DND-41 (cell line): ENCODE measurements at places on chromosomes 11 and 22.
A peak's percentile ranks its signal among the peaks of the same experiment; 100 is the strongest.

- H3K4me1 ChIP-seq = no peaks in the 10 kb centered on the region
- no peaks in the 10 kb centered on the region for H3K36me3 ChIP-seq
- no peak overlapping the region for H3K27ac ChIP-seq
- H3K27me3 ChIP-seq = no peaks in the 10 kb centered on the region
Observed at GRCh38 chr11:71538666-71538990, 803 bp downstream of the KRTAP5-8 start.

- H3K36me3 ChIP-seq = peaks cover 48% of the 10 kb centered on the region
- H3K4me3 ChIP-seq = peak overlapping the region; percentile 91
- H3K4me1 ChIP-seq = peaks cover 46% of the 10 kb centered on the region
- peak; percentile 14 for DNase-seq
Observed at GRCh38 chr11:63840356-63841060, 1.6 kb downstream of the MARK2 start.

GRCh38 chr11:124778281-124778680, 16.2 kb upstream of the ESAM start:
- DNase-seq = no peak
- no peaks in the 10 kb centered on the region; the same call in 1 of the 2 replicates for H3K36me3 ChIP-seq
- H3K27ac ChIP-seq = no peak overlapping the region
- no peak overlapping the region for H3K4me3 ChIP-seq
- H3K4me1 ChIP-seq = no peaks in the 10 kb centered on the region

DNA sequence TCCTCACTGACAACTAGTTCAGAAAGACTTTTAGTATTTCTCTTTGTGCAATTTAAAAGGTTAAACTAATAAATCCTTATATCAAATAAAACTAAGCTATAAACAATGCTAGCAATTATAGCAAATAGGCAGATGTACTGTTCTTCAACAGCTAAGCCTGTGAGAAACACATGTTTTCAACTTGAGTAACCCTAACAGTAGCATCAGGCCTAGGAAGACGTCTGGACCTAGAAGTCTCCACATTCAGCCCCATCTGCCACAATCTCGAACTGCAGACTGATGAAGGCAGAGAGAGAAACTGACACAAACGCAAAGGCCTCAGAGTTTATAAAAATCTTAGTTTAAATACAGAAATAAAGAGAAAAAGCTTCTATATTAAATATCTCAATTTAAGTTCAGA, 2.5 kb downstream of the ST13 start:
- peaks cover 42% of the 10 kb centered on the region for H3K36me3 ChIP-seq
- peaks cover 60% of the 10 kb centered on the region for H3K4me1 ChIP-seq
- no peak for DNase-seq
- H3K27ac ChIP-seq = no peak overlapping the region; the same call in 1 of the 2 replicates
- H3K4me3 ChIP-seq = peak overlapping the region; percentile 91; the same call in 1 of the 2 replicates
- H3K27me3 ChIP-seq = no peaks in the 10 kb centered on the region

- H3K4me1 ChIP-seq = no peaks in the 10 kb centered on the region
- no peak for DNase-seq
- no peak overlapping the region for H3K4me3 ChIP-seq
- H3K27ac ChIP-seq = no peak overlapping the region
Observed at GRCh38 chr11:36022882-36023281, 79.0 kb downstream of the LDLRAD3 start.

DNA sequence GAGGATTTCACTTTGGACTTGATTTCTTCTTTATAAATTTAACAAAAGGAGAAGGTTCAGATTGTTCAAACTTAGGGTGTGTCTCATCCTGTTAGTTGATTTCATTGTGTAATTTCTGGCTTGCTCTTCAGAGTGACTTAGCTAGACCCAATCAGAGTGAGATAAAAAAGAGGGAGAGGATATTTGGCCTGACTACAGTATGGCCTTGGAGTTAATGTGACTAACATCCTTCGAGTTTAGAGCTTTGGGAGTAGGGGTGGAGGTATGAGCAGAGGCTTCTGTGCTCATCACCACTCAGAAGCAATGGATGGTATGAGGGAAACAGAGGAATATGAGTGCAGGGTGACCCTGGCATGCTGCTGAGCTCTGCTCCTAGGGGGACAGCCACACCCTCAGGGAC, 114.2 kb downstream of the ME3 start:
- no peak for DNase-seq
- no peaks in the 10 kb centered on the region for H3K4me1 ChIP-seq
- no peak overlapping the region for H3K4me3 ChIP-seq
- H3K27me3 ChIP-seq = no peaks in the 10 kb centered on the region

GRCh38 chr11:70799386-70799785, 401.1 kb downstream of the CTTN start:
- no peaks in the 10 kb centered on the region for H3K27me3 ChIP-seq
- H3K4me3 ChIP-seq = no peak overlapping the region
- no peak for DNase-seq

DNA sequence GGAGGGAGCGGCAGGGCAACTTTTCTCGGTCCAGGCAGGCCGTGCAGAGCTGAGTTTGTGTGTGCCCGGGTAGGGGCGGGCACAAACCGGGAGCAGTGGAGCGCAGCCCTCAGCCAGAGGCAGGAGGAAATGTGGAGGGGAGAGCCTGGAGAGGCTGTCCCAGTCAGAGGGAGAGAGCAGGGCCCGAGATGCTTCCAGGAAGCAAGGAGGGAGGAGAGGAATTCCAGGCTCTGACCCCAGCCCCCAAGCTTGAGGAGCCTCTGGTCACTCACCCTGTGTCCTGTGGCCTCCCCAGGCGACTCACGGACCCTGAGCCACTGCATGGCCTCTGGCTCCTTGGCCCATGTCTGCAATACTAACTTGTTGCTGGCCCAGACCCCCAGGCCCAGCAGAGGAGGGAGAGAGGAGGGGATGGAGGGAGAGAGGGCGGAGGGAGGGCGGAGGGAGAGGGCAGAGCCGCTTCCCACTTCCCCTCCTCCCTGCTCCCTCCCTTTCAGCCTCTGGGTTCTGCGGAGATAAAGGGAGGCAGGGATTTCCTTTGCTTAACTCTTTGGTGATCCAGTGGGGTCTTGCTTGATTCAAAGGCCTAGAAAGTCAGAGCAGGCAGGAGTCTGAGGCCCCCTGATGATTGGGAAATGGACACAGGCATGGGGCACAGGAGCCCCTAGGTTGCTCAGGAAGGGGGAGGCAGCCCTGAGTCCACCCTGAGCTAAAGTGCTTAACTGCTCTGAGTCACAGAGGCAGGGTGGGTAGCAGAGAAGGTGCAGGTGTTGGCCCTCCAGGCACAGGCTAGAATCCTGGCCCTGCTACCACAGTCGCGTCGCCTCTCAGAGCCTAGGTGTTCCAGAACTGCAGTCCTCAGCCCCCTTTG, at the start of gene C1QTNF6:
Gene C1QTNF6 (minus strand): TSS at position 357 of the 871 bp plus-strand sequence. CDS start 34 bp downstream, at position 323.
- no peak within 1 kb of the TSS for H3K4me3 ChIP-seq
- no peaks in the 10 kb centered on the region for H3K27me3 ChIP-seq
- peak within 1 kb of the TSS; percentile 12; the same call in 1 of the 2 replicates for H3K27ac ChIP-seq
- H3K36me3 ChIP-seq = no peaks in the 10 kb centered on the region

DNA sequence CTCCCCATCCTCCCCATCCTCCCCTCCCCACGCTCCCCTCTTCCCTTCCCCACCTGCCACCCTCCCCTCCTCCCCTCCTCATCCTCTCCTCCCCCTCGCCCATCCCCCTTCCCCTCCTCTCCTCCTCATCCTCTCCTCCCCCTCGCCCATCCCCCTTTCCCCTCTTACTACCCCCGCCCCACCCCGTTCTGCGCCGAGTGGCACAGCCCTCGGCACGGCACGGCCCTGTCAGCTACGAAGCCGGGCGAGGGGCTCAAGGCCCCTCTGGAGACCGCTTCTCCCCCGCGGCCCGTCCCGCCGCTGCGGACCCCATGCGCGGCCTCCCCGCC, 449.9 kb downstream of the OPCML start:
- H3K4me3 ChIP-seq = no peak overlapping the region
- no peaks in the 10 kb centered on the region for H3K36me3 ChIP-seq
- DNase-seq = peak; percentile 11
- H3K27ac ChIP-seq = no peak overlapping the region
- H3K27me3 ChIP-seq = no peaks in the 10 kb centered on the region
- H3K4me1 ChIP-seq = no peaks in the 10 kb centered on the region

DNA sequence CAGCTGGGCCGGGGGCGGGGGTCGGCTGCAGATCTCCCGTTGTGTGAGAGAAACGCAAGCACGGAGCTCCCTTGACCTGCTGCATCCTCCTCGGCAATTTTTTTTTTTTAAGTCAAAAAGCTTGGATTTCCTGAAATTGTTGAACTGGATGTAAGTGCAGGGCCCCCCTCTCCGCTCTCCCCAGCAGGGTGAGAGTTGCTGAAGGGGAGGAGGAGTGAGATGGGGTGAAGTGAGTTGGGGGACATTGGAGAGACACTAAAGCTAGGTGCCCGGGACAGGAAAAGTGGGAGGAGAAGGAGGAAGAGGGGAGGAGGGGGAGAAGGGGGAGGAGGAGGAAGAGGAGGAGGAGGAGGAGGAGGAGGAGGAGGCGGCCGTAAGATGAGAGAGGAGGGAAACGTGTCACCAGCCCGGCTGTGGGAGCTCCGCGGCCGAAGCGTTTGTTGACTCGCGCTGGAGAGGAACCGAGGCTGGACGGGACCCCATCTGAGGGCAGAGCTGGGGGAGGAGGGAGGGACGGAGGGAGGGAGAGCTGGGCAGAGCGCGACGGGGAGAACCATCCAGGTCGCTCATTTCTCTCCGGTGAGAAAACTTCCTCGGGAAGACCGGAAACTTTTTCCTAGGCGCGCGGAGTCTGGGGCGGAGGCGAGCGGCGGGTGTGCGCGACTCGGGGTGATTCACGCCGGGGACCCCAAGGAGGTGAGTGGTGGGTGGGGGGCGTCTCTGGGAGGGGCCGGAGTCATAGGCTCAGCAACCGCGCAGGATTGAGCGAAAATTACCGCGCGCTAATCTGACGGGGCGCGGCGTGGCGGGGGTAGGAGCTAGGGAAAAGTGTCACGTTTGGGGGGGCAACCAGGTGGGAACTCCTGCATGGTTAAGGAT, 80.2 kb downstream of the PRR5L start:
- no peak overlapping the region for H3K27ac ChIP-seq
- H3K4me3 ChIP-seq = peak overlapping the region; percentile 9; the same call in 1 of the 2 replicates
- peaks cover 20% of the 10 kb centered on the region for H3K4me1 ChIP-seq
- peak; percentile 15 for DNase-seq
- H3K27me3 ChIP-seq = peaks cover 81% of the 10 kb centered on the region
- no peaks in the 10 kb centered on the region for H3K36me3 ChIP-seq

DNA sequence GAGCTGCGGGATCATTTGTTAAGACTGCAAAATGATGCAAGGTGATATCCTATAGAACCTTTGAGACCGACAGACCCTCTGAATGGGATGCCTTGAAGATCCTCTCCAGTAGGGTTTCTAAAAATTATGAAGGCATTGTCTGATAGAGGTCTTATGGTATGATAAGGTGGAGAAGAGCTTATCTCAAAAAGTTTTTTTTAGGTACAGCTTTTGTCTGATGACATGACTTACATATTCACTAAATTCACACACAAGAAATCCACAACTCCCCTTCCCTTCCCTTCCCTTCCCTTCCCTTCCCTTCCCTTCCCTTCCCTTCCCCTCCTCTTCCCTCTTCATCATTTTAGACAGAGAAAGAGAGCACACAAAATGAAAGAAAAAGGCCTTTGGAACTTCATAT, 118.4 kb upstream of the CTSC start:
- H3K4me3 ChIP-seq = no peak overlapping the region
- no peak overlapping the region for H3K27ac ChIP-seq

DNA sequence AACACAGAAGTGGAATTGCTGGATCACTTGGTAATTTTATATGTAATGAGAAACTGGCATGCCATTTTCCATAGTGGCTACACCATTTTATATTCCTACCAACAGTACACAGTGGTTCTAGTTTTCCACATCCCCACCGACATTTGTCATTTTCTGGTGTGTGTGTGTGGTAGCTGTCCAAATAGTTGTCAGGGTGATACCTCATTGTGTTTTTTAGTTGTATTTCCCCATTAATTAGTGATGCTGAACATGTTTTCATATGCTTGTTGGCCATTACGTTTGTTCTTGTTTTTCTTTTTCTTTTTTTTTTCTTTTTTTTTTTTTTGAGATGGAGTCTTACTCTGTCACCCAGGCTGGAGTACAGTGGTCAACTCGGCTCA, 12.2 kb downstream of the NEU3 start:
- no peak for DNase-seq
- no peaks in the 10 kb centered on the region for H3K27me3 ChIP-seq
- no peak overlapping the region for H3K4me3 ChIP-seq
- H3K36me3 ChIP-seq = peaks cover 59% of the 10 kb centered on the region

DNA sequence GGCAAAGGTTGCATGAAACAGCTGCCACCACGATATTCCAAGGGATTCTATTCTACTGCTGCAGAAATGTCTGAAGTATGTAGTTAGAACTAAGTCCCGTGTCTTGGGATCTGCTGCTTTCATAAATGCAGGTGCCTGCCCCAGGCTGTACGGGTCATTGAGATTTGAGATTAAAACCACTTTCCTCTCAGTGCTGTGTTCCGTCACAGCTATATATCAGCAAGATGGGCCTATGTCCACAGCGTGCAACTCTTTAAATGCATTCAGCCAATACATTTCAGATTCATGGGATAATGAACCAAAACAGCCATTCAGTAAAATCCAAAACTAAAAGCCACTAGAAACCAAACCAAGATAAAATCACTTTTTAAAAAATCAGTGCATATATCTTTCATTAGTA, 107.3 kb upstream of the LUZP2 start:
- H3K27me3 ChIP-seq = no peaks in the 10 kb centered on the region
- DNase-seq = no peak
- H3K27ac ChIP-seq = no peak overlapping the region
- peaks cover 7% of the 10 kb centered on the region; the same call in 1 of the 2 replicates for H3K4me1 ChIP-seq
- H3K4me3 ChIP-seq = no peak overlapping the region

- peak overlapping the region; percentile 64; the same call in 1 of the 2 replicates for H3K4me3 ChIP-seq
- H3K27me3 ChIP-seq = no peaks in the 10 kb centered on the region
Observed at GRCh38 chr11:66674964-66675602, 2.6 kb downstream of the RBM4B start.

DNA sequence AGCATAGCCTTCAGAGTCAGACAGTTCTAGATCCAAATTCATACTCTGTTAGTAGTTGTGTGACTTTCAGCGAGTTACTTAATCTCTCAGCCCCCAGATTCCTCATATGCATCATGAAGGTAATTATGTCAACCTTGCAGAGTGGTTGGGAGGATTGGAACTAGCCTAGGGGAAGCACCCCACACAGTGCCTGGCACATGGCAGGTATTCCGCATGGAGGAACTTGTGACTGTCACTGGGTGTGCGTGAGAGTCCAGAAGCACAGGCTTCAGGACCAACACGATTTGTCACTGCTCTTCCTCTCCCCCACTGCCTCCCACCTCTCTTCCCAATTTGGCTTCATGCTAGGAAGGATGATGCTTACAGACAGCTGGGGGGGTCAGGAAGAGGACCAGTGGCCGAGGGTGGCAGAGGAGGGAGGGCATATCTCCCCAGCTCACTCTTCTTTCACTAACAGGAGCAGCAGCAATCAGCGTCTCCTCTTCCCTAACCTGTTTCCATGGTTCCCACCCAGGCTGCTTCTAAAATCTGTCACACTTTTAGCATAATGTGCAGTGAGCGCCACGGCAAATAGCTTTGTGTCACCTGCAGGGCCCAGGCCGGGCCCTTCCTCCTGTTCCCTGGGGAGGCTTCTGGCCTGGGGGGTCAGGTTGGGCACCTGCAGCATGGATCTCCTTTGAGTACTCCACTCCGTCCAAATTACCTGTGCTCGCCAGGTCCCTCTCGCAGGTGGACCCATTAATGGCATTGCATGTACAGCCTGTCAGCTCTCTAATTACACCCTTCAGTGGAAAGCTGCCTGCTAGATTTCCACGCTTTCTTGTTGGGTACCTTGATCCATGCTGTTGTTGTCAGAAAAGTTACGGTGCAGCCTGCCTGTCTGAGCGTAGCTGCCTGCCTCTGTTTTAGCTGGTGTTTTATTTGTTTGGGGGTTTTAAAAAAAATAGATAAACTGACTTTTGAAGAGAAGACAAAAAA, 400.4 kb downstream of the NXPE2 start:
- DNase-seq = no peak
- no peak overlapping the region for H3K27ac ChIP-seq
- H3K4me3 ChIP-seq = no peak overlapping the region
- H3K27me3 ChIP-seq = no peaks in the 10 kb centered on the region
- no peaks in the 10 kb centered on the region for H3K4me1 ChIP-seq
